ENCODE measurements at places on chromosomes 5 and 9.

- DNase-seq: peak; percentile 31
Measured at GRCh38 chr5:16552666-16553343, 64.0 kb downstream of the RETREG1 start.

- no peak for DNase-seq
Measured at GRCh38 chr5:55594671-55595070, 59.9 kb upstream of the PLPP1 start.

DNA sequence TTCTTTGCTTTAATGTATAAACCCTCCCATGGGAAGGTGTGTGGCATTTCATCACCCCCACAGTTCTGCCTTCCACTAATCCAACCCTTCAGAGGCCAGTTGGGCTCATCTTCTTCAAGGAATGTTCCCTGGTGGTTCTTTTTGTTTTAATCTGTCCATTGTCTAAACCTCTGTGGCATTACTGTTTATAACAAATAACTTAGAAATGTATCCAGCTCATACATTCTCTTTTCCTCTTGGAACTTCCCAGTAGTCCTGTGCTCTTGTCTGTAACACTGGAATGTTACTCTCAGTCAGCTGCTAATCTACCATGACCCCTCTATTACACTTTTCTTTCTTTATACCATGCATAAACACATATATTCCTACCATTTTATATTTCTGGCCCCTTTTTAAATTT is 213.5 kb upstream of the TARS1 start:
- DNase-seq: no peak

DNA sequence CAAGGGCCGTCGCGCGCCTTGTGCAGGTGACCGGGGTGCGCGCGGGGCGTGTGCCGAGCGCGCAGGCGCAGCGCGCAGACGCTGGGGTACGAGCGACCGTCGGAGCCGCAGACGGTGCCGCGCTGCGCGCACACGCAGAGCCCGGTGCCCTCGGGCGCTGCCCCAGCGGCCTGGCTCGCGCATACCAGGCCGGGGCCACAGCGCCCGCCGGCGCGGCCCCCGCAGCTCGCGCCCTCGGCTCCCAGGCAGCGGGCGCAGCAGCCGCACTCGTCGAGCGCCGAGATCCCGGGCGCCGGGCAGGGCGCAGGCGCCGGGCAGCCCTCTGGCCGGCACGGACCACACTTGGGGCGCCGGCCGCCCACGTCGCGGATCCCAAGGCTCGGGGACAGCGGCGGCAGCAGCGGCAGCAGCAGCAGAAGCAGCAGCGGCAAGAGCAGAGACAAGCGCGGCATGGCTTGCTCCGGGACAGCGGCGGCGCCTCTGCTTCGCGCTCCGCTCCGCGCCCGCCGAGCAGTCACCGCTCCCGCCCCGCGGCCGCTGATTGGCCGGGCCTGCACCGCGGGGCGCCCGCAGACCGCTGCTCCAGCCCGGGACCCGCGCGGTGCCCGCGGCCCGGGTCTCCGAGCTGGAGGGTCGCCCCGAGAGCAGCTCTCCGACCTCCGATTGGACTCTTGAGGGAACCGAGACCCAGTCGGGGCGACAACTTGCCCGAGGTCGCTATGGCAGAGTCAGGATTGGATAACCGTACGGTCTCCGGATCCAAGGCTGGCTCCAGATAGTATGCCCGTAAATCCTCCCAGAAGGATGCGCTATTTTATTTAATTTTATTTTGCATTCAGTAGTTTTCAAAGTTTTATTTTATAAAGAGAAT is at the start of gene IGFBPL1:
Gene IGFBPL1 (minus strand): TSS at position 482 of the 871 bp plus-strand sequence. CDS start 30 bp downstream, at position 452.
- no peak for DNase-seq

GRCh38 chr9:35519692-35520363 is 29.9 kb downstream of the RUSC2 start:
- no peak for DNase-seq

DNA sequence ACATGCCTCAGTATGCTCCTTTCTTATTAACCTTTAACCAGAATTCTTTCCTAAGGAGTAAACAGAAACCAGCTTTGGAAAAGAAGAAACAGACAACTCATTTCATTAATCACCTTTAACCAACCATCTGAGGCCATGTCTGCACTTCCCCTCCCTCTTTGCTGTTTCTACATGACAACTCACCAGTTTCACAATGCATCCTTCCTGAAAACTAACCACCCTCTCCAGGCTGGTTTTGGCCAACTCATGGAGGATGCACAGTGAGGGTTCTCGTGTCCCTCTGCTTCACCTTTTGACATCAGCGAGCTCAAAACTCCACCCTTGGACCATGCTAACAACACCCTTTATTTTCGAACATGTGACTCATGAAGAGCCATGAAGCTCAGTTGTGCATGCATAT is 244.1 kb downstream of the ELAVL2 start:
- no peak for DNase-seq

DNA sequence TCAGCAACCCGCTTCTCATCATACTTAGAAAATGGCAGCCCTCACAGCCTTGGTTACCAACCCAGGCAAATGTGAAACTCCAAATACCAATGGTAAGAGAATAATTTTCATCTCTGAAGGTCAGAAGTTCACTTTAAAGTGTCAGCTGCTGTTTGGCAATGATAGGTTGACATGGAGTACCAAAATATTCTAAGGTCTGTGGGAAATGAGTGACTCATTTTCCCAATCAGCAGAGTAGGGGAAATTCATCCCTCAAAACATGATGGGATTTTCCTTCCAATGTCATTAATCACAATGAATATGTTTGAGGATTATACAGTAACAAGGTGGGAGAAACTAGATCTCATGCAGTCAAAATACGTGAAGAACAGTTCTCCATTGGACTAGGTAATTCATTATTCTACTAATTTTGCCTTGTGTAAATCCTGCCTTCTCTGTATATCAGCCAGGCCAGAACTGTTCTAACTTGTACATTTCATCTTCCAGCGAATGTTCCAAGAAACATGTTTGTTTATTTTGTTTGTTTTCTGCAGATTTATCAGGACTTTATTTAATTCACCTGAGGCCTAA is 53.1 kb upstream of the ERBIN start:
- DNase-seq: no peak

DNA sequence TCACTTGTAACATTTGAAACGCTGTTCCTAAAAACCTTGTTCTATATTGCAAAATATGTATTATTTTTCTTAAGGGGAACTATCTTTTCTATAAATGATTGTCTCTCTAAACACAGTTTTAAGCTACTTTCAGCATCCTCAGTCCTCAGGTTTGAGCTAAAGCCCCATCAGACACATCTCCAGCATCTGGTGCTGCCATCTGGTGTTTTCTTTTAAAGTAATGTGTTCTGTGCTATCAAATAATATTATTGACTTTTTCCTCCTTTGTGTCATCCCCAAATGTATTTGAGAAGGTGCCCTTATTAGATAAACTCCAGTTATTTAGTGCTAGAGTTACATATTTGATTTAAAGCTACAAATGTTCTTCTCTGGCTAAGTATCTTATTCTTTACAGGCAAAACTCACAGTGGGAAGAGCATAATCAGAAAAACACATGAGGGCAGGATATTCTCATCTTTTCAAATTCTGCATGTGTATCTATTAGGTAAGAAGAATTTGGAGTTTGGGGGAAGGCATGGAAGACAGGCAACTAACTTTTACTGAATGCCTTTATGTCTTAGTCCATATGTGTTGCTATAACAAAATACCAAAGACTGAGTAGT is 27.5 kb downstream of the ZNF474 start:
- no peak for DNase-seq

DNA sequence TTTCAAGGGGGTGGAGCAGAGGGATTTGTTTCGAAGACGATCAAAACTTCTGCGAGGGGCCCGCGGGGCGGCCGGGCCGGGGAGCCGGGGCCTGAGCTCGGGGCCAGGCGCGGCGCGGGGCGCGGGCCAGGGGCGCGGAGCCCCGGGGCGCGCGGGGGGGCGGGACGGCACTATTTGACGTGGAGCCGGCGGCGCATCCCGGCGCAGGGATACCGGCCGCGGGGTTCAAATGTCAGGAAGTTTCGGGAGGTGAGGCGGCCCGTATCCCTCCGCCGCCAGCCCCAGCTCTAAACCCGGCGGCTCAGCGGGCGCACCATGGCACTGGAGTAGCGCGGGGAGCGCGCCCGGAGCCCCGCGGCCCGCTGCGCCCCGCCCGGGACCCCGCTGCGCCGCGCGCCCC is at the start of gene LMX1B:
Gene LMX1B (plus strand): TSS at position 278 of the 400 bp plus-strand sequence. CDS start 522 bp downstream, outside the sequence.
- DNase-seq: no peak

GRCh38 chr5:110371011-110371724 is 355.3 kb downstream of the TMEM232 start:
- no peak for DNase-seq

- no peak for DNase-seq
Measured at GRCh38 chr5:167451076-167451475, 840.4 kb upstream of the WWC1 start.

GRCh38 chr9:109107402-109108240 is 12.1 kb downstream of the TMEM245 start:
- no peak for DNase-seq

DNA sequence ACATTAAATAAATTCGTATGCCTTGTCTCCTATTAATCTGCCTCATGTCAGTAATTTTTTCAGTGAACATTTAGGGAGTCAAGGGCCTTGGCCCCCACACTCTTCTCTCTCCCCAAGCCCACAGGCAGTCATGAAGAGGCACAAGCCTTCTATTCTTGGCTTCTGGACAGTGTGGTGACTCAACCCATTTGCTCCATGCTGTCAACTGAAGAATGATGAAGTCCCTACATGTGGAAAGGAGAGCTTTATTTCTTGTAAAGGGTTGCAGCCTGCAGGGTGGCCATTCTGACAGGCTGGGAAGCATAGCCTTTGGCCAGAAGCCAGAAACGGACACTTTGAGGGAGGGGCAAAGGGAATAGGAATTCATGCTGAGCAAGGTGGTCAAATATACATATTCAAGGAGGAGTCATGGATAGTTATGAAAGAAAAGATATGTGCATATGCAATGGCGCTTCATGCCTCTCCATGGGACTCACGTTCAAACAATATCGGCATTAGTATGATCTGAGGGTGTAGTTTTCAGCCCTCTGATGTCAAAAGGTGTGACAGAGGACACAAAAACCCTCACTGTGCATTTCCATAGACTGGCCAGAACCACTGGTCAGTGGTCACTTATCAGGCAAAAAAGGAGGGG is 31.3 kb downstream of the ANKRA2 start:
- DNase-seq: no peak

GRCh38 chr5:172760959-172761358 is 10.0 kb downstream of the DUSP1 start:
- no peak for DNase-seq

DNA sequence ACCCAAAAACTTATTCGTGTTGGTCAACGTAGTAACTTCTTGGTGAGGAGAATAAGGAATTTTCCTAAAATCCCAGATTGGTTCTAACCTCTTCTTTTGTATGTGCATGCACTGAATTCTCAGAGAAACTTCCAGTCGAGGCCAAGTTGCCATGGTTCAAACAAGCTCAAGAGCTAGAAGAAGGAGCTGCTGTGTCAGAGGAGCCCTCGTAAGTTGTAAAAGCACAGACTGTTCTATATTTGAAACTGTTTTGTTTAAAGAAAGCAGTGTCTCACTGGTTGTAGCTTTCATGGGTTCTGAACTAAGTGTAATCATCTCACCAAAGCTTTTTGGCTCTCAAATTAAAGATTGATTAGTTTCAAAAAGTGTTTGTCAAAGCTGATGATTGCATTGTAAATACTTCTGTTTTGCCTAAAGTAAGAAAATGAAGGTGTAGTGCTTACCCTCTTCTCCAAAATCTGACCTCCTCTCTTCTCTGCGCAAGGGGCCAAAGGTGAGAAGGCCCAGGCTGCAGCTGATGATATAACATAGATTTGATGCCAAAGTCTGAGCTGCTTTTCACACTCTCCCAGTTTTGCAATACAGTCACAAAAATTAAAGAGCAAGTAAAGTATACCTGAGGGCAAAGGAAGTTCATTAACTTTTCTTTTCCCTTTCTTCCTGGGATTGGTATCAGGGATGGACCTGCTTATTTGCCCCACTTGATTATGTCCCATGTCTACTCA is 210.8 kb downstream of the ADAMTSL1 start:
- DNase-seq: no peak

DNA sequence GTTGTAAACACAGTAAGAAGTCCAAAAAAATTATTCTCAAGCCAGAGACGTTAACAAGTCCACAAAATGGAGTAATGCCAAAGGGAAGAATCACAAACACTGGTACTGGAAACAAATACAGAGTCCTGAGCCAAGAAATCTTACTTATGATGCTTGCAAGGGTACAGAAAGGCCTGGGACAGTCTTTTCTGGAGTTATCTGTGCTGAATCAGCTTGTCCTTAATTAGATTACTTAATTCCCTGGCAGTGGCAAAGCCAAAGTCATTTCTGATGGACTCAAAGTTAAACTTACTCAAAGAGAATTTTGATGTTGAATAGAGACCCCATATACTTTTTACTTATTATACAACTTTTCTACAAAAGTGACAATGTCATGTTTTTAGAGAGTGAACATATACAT is 610.5 kb upstream of the ITGA1 start:
- no peak for DNase-seq

DNA sequence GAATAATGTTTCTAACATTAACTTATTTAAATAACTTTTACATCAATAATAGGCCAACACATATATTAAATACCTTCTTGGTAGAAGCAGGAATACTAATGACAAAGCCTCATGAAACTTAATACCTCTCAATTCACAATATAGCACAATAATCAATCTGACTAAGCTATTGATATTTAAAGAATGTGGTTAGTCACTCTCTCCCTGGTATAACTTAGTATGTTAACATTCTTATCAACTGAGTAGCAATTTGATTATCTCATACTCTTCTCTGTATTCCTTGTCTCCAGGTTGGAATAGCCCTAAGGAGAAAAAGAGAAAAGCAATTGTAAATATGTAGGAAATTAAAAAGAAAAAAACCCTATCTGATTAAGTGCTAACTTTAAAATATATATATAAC is 4.9 kb upstream of the PGGT1B start:
- DNase-seq: no peak

Measured in left renal pelvis (tissue), 4 donors.